Stimulated activated CD4-positive, alpha-beta T cell treated with anti-CD3 and anti-CD28 coated beads, Interleukin-1b, Interleukin-23, amount 100 ng/mL, for 4 hours (primary cell): ENCODE measurements at places on chromosomes 7 and 10.

DNA sequence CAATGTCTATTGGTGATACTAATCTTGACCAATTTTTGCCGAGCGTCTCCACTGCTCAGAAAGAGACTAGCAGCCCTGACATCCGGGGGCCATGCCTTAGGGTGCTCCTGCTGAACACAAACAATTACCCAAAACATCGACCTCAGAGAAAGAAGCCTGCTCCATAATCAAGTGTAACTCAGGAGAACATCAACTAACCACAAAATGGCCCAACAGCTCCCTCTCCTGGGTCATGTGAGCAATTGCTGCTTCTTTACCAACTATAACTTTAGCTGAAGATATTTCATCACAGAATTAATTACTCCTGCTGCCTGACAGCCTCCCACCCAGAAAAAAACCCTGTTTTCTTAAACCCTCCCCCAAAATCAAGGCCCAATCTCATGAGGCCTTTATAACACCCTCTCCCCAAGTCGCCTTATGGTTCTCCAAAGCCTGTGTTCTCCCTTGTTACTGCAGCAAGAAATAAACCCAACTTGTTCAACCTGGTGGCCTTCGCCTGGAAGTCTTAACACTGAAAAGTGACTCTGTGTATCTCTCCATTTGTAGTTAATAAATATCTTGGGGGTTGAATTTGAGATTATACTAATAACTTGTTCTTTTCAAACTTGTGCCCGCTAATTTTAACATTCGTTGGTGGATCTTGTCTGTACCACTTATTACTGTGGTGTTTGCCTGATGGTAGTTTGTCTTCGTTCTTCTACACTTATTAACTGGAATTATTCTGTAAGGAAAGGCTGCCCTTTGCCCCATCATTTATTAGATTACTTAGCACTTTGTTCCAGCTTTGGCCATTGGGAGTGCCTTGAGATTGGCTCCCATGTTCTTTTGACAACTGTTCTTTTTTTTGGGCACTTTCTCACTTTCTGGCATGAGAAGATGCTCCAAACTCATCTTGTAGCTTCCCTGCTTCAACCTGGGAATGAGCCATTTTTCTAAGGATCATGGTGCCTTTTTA is 21.2 kb upstream of the RAMP3 start:
- peak; percentile 33 for DNase-seq

DNA sequence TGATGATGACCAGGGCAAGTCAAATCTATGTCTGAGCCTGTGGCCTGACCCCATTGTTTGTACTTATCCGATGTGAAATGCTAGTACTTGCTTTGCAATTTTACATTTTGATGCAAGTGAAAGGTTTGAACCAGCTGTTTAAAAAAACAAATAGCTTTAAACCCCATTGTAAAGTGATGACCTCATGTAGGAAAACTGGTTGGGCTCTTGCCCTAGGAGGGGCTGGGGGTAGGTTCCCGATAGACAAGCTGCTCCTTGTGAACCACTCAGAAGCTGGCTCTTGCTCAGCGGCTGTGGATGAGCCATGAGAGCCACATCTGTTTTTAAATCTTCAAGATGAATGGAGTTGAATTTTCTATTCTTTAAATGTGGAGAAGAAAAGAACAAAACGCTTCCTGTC is 185.3 kb downstream of the WDR11 start:
- DNase-seq, result no peak

GRCh38 chr7:88191911-88192310 is 27.9 kb downstream of the SRI start:
- no peak for DNase-seq

DNA sequence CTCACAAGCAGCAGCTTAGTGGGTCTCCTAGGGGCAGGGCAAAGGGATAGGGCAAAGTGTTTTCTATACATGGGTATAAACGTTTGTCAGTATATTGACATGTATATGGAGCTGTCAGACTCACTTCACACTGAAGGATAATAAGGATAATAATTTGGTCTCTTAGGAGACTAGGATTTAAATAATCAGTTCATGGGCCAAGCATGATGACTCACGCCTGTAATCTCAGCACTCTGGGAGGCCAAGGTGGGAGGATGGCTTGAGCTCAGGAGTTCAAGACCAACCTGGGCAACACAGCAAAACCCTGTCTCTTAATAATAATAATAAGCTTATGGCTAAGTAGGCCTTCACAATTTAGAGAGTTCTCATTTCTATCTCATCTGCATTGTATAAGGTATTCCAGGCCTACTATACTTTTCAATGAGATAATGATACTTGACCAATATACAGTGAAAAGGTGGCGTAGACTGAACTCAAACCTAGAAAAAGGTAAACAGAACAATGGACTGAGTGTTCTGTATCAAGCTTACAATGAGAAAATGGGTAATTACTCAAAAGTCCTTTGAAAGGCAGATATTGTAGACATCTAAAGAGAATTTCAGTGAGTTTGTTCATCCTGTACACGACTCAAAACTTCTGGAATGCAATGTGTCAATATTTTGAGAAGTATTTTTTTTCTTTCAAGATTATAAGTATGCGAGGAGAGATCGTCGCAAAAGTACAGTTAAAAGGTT is 7.0 kb downstream of the GSAP start:
- no peak for DNase-seq

DNA sequence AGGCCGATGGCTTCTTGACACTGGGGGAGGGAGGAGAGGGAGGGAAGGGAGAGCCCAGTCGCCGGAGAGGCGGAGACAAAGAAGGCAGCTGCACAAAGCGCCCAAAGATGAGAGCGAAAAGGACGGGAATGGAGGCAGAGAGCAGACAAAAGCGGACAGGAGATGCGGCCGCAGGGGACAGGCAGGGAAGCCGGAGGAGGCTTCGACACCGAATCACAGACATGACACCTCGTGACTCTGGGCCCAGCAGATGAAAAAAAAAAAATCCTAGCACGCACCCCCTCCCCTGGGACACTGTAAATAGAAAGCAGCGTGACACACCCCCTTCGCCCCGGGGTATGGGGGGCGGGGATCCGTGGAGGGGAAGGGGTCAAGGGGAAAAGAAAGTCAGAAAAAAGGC is 976 bp downstream of the NAT16 start:
- no peak for DNase-seq

DNA sequence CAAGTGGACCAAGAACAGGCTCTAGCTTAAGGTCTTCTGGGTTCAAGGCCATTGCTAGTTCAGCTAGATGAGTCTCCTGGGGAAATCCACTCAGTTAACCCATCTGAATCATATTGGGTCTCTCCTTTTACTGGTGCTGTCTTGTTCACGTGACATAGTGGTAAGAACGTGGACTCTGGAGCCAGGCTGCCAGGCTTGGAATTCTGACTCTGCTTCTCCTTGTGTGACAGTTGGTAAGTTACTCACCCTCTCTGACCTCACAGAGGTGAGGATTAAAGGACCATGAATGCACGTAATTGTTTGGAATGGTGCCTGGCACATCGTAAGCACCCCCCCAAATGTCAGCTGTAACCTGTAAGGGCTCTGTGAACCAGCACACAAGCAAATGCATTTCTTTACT is 9.7 kb upstream of the CALU start:
- no peak for DNase-seq

GRCh38 chr7:99248391-99249095 is 24.1 kb upstream of the MYH16 start:
- DNase-seq, result no peak

DNA sequence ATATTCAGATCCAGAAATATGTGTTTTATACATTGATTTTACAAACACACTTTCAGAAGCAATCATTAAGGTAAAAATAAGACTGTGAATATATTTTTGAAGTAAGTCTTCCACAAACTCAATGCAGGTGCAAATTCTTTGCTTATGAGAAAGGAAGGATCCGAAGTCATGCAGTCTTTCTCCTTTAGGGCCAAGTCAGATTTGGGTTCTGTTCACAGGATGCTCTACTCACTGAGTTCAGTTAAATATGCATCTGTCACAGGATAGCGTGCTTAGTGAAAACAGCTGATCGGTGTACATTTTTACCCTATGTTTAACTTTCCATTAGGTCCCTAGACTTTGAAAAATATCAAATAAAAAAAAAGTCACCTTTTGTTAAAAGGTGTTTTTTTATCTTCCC is 608.5 kb downstream of the PHTF2 start:
- DNase-seq, result no peak

DNA sequence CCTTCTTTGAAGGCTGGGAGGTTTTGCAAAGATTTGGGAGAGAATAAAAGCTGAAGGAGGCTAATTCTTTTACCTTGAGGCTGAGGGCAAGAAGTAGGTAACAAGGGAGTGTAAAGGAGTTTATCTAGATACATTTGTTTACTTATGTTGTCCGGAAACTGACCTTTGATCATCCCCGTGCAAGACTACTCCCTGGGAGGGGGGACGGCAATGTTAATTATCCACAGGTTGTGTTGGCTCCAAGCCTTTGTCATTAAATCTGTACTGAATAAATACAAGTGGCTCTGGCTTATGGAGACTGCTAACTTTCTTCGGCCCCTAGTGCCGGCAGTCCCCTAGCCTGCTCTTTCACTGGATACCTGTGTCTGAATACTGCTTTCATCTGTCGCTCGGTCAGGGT is 1250.6 kb upstream of the LRRTM3 start:
- DNase-seq, result no peak

DNA sequence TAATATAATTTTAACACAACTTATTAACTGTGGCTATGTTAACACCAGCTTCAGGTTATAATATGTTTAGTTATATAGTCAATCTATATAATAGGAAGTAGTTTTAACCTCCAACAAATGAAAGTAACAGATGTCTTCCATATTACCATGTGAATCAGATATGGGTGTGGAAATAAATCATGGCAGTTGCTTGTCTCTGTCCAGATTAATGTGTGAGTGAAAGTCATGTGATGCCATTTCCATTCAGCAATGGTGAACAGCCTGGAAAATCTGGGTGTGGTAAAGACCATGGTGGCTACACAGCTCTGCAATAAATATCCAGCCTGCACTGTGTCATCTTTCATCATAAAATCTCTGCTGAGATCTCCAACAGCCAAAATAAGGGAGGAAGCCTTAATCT is 27.8 kb downstream of the HEPACAM2 start:
- no peak for DNase-seq

GRCh38 chr10:117804470-117805011 is 242.2 kb downstream of the RAB11FIP2 start:
- DNase-seq, result no peak

DNA sequence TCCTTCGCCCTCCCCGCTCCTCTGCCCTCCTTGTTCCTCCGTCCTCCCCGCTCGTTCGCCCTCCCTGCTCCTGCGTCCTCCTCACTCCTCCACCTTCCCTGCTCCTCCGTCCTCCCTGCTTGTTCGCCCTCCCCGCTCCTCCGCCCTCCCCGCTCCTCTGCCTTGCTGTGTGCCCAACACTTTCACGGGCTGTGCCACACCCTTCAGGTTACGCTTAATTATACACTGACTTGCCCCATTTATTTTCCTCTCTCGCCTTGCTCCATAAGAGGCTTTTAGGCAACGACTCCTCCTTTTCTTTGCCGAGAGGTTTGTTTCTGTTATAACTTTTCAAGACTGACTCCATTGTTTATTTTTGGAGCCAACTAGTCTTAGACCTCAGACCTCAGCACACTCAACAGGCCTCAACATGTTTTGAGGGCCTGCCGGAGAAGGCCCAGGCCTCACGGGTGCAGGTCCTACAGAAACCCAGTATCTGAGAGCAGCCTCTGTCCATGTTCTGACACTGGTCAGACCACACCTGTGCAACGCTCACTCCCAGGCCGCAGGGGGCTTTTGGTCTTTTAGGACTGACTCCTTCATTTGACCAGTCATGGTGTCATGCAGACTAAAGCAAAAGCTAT is 18.2 kb upstream of the PRKAG2 start:
- no peak for DNase-seq

- peak; percentile 31 for DNase-seq
Observed at GRCh38 chr10:77837248-77837924, 89.2 kb downstream of the DLG5 start.

GRCh38 chr10:108203905-108204527 is 1039.5 kb upstream of the SORCS1 start:
- no peak for DNase-seq

DNA sequence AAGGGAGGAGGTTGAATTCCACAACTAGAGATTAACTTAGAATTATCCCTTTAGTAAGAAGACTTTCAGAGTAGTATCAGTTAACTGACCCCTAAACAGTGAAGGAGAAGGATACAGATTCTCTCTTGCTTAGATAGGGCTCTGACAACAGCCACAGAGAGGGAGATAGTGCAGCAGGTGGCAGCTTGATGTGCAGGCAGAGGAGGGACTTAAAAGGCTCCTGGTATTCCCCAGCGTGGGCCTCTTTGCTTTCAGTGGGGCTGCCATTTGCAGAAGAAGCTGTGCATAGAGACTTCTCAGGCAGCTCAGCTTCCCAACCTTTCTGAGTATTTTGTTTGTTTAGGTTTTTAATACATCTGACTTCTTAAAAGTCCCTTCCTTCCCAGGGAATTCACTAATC is 16.0 kb downstream of the FZD1 start:
- no peak for DNase-seq

DNA sequence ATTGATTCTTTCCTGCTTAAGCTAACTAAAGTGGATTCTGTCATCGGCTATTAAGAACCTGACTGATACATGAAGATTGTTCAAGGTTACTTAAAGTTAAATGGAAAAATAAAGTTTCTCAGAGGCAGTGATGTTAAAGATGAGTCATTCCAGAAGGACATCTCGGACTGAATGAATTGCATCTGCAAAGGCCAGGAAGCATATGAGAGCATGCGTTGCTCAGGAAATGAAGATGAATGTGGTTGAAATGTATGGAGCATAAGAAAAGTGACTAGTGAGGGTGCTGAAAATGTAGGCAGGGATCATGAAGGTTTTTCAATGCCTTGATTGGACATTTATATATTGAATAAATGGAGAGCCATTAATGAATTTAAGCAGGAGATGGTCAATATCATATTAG is 133.9 kb upstream of the GHITM start:
- DNase-seq, result no peak

DNA sequence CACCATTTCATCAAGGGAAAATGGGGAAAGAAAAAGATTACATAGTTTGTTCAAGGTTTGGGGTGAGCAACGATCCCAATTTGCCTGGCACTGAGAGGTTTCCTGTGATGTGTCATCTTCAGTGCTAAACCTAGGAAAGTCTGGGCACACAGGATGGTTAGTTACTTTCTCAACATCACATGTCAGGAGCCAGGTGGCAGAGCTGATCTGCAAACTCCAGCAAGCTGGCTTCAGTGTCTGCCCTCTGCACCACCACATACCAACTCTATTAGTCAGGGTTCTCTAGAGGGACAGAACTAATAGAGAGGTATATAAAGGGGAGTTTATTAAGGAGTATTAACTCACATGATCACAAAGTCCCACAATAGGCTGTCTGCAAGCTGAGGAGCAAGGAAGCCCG is 11.3 kb downstream of the ADAM12 start:
- DNase-seq, result no peak
